ENCODE measurements at places on chromosomes 11 and 22. TPM values are rescaled to one million over a fixed set of nuclear protein-coding genes. Genes with fewer than 3 reads are reported as not detected.

GRCh38 chr11:81819462-81819861 is 914.2 kb downstream of the FAM181B start:
- DNase-seq, result no peak

DNA sequence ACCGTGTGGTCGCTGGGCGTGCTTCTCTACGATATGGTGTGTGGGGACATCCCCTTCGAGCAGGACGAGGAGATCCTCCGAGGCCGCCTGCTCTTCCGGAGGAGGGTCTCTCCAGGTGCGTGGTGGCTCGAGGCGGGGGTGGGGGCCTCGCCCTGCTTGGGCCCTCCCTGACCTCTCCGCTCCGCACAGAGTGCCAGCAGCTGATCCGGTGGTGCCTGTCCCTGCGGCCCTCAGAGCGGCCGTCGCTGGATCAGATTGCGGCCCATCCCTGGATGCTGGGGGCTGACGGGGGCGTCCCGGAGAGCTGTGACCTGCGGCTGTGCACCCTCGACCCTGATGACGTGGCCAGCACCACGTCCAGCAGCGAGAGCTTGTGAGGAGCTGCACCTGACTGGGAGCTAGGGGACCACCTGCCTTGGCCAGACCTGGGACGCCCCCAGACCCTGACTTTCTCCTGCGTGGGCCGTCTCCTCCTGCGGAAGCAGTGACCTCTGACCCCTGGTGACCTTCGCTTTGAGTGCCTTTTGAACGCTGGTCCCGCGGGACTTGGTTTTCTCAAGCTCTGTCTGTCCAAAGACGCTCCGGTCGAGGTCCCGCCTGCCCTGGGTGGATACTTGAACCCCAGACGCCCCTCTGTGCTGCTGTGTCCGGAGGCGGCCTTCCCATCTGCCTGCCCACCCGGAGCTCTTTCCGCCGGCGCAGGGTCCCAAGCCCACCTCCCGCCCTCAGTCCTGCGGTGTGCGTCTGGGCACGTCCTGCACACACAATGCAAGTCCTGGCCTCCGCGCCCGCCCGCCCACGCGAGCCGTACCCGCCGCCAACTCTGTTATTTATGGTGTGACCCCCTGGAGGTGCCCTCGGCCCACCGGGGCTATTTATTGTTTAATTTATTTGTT is 2.4 kb downstream of the PIM3 start:
- peak; percentile 30 for DNase-seq

The OR4S2 gene
- not detected for total RNA-seq

The OR5L1 gene
- total RNA-seq, result not detected

- DNase-seq, result no peak
Observed at GRCh38 chr11:21552911-21553310, 640.0 kb upstream of the ANO5 start.

The SYT13 gene
- 3.9 TPM for total RNA-seq

DNA sequence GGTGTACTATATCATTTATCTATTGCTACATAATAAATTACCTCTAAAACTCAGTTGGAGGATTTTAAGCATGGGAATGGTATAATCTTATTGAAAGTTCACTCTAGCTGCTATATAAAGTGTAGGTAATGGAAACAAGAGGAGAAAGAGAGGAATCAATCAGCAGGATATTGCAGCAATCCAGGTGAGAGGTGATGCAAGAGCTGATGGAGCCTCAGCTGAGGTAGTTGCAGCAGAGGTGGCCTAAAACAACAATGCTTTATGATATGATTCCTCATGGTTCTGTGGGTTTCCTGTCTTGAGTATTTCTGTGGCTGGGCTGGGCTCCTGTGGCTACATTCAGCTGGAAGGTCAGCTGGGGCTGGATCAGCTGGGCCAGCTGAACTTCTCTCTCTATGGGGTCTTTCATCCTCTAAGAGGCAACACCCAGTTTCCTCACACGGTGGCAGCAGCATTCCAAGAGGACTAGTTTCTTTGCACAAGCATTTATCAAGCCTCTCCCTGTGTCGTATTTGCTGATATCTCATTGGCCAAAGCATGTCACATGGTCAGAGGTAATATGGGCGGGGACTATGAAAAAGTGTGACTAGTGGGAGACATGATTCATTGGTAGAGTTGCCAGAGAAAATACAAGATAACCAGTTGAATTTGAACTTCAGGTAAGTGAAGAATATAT is 135.4 kb upstream of the LARGE1 start:
- peak; percentile 28 for DNase-seq

All from stomach (tissue), 19 donors.